DMS153 (cell line): ENCODE measurements at places on chromosomes 5 and 9.
A peak's percentile ranks its signal among the peaks of the same experiment; 100 is the strongest.

DNA sequence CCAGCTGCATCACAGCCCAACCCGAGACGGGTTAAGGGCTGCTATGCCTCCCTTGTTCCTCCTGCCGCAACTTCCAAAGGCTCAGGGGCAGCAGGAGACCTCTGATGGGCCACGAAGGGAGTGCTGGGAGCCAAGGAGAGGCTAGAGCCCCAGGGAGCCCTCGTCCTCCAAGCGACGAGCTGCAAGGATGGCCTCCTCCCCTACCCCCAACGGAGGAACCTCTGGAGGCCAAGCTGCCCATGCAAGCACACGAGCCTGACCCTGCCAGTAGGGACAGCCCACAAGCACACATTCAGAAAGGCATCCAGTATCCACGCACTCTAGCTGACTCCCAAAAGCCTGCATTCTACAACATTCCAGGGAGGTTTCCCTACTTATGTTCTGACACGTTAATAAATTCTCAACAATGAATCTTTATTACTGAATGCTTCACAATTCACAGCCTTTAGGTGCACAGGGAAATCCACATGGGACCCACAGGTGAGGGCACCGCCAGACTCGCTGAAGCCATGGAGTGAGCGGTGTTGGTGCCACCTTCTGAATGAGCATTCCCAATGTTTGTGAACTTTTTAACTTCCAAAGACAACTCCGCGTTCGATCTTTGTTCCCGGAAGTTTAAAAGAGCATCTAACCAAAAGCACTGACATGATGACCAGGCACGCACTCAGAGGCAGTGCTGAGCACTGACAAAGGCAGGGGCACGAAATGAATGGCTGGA lies 28.7 kb downstream of the IPPK start:
- no peak for DNase-seq

- no peak for DNase-seq
Measured at GRCh38 chr5:77239126-77239741, 28.8 kb downstream of the PDE8B start.

GRCh38 chr5:101435768-101436167 lies 532.7 kb upstream of the ST8SIA4 start:
- DNase-seq, result no peak

- DNase-seq, result no peak
Measured at GRCh38 chr5:39167141-39167971, 52.0 kb downstream of the FYB1 start.

DNA sequence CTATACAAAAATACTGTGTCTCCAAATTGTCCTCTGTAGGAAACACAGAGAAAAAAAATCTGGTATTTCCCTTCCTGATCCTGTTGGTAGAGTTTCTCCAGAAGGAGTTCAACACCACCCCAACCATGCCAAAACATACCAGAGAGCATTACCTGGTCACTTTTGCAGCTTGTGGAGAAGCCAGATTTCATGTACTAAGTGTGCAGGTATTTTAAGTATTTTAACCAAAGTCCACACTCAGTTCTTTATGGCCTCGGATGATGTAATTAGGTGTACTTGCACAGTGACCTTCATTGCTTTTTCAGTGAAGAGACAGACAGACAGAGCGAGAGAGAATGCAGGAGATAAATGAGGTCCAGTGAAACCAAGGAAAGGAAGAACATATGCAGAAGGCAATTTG lies 2046.8 kb upstream of the CDH9 start:
- no peak for DNase-seq

- DNase-seq, result no peak
Measured at GRCh38 chr5:80269991-80270438, 14.2 kb upstream of the SERINC5 start.

DNA sequence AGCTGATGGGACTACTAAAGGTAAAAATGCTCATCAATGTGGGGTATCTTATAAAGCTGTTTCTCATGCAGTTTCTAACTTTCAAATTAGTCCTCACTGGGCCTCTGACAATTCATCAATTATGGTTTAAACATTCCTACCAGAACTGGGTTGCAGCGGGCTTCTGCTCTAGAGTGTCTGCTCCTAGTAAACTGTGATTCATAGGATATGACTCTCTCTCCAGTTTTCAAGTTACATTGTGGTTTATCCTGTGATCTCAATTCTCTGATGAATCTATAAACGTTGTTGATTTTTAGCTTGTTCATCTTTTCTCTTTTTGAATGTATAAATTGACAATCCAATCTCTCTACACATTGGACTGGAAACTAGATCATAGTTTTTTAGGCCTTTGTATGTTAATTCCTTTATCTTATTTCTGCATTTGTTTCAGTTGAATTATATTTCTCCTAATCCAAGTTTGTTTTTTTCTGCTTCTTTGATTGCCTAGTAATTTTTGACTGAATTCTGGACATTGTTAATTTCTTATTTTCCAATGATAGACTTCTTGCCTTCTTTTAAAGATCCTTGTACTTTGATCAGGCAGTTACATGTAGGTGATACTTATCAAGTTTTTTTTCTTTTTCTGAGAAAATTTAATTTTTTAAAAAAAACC lies 822.6 kb downstream of the TLE1 start:
- no peak for DNase-seq

- no peak for DNase-seq
Measured at GRCh38 chr5:181173420-181174342, 26.3 kb downstream of the OR2V2 start.

DNA sequence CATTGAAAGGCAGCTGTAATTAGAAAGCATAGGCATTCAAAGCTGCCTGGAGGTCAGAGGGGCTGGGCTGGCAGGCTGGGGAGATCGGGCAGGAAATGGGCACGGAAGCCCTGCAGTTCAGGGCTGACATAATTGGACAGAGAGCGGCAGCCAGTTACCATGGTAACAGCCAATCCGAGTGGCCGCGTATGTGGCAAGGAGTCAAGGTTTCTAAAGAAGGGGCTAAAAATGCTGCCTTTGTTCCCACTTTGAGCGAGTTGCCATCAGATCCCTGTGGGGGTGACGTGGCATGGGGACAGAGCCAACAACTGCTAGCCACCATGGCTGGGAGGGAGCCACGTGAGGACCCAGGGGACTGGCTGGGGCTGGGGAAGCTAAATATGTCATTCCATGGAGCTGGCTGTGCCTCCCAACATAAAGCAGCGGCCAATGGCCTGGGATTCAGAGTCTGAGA lies 44.7 kb upstream of the NDFIP1 start:
- peak; percentile 56 for DNase-seq

DNA sequence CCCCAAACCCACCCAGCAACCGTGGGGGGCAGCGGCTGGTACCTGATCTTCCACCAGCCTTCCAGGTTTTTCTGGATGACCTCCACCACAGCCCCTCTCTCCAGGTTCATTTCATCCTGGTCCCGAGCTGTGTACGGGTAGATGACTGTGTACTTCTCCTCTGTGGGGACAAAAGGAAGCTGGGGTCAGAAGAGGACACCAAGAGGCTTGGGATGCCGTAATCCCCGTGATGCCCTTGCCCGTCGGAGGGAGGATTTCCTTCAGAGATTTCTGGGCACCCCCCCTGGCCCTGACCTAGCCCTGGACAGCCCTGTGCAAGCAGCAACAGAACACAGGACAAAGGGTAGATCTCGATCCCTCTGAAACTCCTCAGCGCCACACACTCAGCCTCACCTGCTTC lies 70.3 kb upstream of the UBTD2 start:
- no peak for DNase-seq

GRCh38 chr9:12185856-12186255 lies 507.3 kb upstream of the TYRP1 start:
- peak; percentile 6 for DNase-seq

GRCh38 chr5:131260895-131261294 lies 3.0 kb upstream of the CDC42SE2 start:
- no peak for DNase-seq

DNA sequence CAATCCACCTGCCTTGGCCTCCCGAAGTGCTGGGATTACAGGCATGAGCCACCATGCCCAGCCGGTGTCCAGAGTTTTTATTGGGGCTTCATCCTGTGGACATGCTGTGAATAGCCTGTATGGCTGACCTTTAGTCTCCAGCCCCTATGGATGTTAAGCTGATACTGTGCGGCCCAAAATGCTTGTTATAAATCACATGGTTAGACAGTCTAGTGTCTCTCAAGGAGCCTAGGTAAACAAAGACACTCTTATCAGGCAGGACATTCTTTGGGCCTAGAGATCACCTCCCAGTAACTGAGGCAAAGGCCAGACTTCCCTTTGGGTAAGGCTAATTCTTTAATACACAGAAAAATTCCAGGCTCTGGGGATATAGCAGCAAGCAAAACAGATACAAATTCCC lies 22.0 kb upstream of the SLC46A2 start:
- DNase-seq, result no peak

DNA sequence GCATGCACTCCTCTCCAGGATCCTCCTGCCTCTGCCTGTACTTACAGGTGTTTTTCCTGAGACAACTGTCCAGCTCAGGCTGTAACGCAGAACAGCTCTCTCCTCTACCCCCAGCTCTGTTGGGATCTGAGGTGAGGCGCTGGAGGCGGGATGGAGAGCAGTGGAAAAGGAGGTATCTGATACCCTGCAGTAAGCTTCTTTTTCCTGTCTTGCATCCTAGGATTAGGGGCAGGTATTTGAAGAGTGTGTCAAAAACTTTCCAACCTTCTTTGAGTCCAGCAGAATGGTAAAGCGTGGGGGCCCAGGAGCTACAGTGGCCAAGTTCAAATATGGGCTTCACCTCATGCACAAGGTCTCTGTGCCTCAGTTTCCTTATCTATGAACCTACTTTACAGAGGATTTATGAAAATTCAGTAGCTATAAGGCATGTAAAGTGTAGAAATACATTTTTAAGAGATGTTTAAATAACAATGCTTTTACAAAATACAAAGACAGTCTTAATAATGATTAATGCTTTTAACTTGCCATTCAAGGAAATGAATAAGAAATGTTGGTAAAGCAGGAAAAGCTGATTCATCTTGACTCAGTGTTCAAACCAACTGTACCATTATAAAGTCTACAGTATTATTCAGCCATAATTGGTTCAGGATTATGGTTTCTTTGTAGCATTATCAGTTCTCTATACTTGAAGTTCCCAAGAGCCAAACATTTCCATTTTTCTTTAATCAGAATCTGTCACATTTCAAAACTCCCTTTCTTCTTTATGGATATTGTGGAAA lies 26.1 kb downstream of the MAP1B start:
- DNase-seq, result no peak

DNA sequence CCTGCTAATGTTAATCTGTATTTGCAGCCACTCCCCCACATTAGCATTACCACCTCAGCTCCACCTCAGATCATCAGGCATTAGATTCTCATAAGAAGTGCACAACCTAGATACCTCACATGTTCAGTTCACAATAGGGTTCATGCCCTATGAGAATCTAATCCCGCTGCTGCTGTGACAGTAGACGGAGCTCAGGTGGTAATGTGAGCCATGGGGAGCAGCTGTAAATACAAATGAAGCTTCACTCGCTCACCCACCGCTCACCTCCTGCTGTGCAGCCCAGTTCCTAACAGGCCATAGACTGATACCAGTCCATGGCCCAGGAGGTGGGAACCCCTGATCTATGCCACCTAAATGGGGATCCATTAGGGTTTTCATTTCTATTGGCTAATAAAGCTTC lies 6.1 kb upstream of the HNRNPA0 start:
- DNase-seq, result no peak

- no peak for DNase-seq
Measured at GRCh38 chr5:9423571-9423970, 122.3 kb downstream of the SEMA5A start.

DNA sequence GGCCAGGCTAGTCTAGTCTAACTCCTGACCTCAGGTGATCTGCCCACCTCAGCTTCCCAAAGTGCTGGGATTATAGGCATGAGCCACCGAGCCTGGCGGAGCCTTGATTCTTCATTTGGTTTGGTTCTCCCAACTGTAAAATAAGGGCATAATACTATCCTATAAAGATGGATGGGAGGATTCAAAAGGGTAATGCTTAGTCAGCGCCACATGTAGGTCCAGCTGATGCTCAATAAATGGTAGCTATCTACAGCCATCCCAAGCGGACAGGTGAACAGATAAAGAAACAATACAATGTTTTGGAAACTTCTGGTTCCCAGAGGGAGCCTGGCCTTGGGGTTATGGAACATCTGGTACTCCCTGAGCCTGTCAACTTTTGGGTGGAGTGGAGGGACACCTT lies 13.6 kb upstream of the SET start:
- DNase-seq, result no peak

DNA sequence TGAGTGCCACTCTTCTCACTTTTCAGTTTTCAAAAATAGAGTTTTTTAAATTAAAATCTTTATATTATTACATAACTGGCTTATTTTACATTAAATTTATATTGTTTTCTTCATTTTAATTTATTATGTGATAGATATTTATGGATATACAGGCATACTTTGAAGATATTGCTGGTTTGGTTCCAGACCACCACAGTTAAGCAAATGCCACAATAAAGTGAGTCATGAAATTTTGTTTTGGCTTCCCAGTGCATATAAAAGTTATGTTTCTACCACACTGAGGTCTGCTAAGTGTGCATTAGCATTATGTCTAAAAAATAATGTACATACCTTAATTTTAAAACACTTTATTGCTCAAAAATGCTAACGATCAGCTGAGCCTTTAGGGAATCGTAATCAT lies 47.4 kb downstream of the NDUFS4 start:
- no peak for DNase-seq

GRCh38 chr5:187042-187431 lies 4.3 kb upstream of the LRRC14B start:
- no peak for DNase-seq

DNA sequence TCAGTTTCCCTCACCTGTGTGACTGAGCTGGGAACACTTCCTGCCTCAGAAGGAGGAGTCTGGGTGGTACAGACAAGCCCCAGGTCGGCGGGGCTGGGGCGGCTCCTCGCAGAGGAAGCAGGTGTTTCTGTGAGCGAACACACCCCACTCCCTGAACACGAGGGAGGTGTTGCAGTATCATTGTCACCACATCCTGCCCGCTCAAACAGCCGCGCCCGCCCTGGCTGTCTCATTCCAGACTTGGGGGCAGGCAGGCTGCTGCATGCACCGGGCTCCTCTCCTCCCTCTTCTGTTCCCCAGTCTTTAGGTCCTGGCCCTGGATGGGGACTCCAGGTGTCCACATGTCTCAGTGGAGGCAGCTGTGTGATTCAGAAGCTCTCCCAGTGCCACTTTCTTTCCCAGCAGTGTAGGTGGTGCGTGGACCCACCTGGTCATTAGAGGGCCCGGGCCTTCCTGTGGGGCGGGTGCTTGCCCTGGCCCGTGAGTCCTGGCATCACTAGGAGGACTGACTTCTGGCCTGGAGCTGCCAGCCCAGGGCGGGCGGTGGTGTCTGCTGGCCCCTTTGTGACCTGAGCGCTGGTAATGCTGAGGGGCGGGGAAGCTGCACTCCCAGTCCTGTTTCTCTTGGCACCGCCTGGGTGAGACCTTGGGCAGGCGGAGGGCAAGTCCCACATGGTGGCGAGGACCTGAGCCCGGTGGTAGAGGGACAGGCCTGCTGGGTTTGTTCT lies 18.3 kb upstream of the PHYHD1 start:
- DNase-seq, result peak; percentile 82

- no peak for DNase-seq
Measured at GRCh38 chr5:107413754-107414153, 257.0 kb downstream of the EFNA5 start.

GRCh38 chr5:139650689-139651042 lies 2.5 kb downstream of the CXXC5 start:
- no peak for DNase-seq
